ENCODE measurements at places on chromosomes 12 and 14.

- no peak for DNase-seq
Observed at GRCh38 chr12:63989301-63989845, 144.9 kb downstream of the SRGAP1 start.

DNA sequence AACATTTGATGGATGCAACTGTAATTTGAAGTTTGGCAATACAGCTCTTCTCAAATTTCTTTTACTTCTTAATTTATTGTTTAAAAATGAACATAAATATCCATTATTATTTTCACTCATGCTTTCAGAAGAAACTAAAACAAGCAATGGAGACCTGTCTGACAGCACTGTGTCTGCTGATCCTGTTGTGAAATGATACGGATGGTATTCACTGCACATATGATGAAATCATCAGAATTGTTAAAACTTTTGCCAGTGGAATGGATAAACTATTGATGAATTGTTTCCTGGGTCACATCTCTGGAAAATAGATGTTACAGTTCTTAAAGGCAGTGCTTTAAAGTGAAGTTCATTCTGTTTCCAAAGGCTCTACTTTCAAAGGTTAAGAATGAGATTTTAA is 59.2 kb downstream of the WASHC4 start:
- no peak for DNase-seq

DNA sequence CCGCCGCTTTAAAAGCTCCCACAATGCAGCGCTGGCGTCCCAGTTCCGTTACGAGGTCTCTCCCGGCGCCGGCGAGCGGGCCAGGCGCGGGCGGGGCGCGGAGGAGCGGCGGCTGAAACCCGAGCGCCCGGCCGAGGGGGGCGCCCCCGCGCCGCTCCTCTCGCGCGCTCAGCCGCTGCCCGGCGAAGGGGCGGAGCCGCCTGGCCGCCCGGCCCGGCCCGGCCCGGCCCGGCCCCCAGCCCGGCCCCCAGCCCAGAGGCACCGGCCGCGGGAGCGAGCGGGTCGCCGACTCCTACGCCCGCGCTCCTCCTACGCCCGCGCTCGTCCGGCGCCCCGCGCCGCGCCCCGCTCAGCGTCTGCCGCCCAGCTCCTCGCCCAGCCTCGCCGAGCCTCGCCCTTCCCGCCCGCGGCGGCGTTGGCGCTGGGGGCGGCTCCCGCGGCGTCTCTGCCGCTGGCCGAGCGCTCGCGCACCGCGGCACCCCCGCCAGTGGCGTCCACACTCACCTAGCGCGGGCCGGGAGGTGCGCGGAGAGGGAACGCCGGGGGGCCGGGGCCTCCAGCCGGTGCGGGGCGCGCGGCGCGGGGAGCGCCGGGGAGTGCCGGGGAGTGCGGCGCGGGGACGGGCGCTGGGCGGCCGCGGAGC is at the start of gene RASSF8:
RASSF8 (plus strand) TSS at position 255 of the 643 bp plus-strand sequence. CDS start 96,662 bp downstream, outside the sequence.
- peak; percentile 45 for DNase-seq

DNA sequence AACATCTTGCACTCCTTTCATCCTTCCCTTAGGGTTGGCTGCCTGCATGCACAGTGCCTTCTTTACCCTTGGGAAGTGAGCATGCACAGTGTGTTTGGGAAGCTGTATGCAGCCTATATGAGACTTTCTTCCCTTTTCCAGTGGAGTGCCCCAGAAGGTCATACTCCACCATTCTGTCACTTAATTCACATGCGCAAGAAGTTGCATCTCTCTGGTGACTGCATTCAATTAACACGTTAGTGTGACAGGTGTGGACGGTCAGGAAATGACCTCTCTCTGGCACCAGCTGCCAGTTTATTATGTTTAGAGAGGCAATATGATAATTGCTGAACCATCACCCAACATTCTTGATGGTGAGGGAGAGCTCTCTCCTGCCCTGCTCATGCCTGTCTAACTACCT is 770.0 kb downstream of the FLRT2 start:
- DNase-seq = no peak

DNA sequence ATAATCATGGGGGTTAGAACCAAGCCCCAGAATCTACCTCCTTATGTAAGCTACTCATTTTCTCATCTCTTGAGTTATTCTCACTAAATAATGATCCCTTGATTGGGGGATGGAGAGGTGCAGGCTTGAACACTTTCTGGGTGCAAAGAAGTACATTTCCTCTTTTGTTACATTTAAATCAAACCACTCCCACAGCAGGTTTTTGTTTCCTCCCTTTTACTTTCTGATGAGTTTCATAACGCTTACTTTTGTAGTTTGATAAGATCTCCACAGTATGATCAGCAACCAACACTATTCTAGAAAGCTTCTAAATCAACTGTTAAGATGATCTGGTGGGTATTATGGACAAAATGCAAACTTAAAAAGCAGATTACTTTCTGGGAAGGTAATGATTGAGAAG is 20.5 kb downstream of the VCPKMT start:
- DNase-seq = no peak

Measured in stimulated activated CD8-positive, alpha-beta memory T cell treated with anti-CD3 and anti-CD28 coated beads, Interleukin-4, amount 100 ng/mL, for 48 hours (primary cell).